ENCODE measurements at places on chromosomes 16 and 17.

DNA sequence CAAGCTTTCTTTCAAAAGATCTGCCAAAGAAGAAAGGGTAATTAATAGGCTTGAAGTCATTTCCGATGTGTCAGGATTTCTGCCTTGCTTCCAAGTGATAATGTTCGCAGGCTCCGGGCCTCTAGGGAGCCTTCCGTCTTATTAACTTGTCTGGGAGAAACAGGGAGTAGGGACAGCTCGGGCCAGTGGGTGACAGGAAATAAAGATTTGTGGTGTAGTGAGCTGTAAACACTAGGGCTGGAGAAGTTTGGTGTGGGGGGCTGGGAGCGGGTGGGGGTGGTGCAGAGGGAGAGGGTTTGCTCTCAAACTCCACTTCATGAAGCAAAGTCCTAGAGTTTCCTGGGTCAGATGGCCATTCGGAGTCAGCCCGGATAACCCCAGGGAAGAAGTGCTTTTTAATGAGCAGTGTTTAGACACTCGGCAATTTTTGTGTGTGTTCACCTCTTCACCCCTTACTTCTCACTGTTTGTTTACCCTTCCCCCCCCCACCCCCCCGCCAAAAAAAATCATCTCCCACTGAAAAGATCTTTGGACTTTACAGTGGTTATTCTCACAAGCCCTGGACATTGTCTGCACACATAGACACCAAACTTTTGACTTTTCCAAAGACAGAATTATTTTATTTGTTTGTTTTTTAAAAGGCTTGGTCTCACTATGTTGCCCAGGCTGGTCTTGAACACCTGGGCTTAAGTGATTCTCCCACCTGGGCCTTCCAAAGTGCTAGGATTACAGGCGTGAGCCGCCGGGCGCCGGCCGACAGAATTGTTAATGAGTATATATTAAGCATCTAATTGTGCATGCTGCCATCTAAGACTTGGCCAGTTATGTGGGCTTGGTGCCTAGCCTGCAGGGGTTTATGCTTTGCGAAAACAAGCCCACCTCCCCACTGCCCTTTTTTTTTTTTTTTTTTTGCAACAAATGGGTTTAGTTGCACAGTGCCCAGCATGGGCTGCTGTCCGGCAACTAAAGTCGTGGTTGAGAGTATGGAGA lies 196.4 kb downstream of the CCDC182 start:
- no peak for DNase-seq

DNA sequence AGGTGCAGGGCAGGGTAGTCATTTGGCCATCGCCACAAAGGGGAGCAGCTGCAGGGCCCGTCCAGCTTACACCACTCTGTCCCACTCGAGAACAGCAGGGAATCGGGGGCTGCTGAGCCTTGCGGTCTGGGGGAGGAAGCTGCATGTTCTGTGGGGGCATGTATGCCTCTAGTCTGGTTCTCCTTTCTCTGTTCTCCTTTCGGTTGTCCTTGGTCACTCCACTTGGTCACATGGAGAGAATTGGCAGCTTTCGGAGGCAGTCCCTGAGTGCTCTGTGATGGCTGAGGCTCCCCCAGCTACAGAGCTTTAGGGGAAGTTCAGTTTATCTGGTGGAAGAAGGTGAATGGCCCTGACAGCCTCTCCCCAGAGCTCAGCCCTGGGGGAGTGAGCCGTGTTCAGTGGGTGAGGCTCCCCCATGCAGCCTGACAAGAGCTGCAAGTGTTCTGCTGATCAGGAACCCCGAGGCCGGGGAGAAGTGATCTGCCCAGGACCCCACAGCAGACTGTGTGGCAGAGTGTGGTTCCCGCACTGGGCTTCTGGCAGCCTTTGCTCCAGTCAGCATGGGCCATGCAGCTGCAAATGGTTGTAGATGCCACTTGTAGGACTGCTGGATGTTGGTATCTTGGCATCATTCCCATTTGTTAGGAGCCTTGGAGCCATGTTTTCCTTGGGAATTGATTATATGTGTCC lies 22.3 kb upstream of the SMPD3 start:
- peak; percentile 26 for DNase-seq

DNA sequence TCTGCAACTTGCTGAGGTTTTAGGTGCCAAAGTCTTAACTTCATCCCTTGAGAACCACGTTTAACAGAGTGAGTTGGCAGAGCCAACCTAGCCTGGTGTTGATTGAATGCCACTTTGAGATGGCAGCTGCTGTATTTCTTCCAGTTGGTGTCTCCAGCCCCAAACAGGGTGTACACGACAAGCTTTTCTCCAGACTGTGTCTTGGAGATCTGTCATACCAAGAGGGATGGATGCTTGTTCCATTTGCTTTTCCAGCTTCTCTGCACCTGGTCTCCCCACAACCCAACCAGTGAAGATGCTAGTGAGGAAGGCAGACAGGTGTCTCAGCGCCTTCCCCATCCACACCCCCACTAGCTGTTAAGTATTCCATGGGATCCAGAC lies 141.1 kb upstream of the HS3ST2 start:
- DNase-seq: no peak

- DNase-seq: no peak
Observed at GRCh38 chr17:16430650-16431049, 15.3 kb downstream of the TRPV2 start.

GRCh38 chr16:68298907-68299561 lies 11.7 kb downstream of the SLC7A6OS start:
- no peak for DNase-seq

GRCh38 chr17:82923366-82924113 lies 83.7 kb upstream of the ZNF750 start:
- DNase-seq: no peak

- no peak for DNase-seq
Observed at GRCh38 chr16:87924041-87924810, 12.1 kb downstream of the CA5A start.

DNA sequence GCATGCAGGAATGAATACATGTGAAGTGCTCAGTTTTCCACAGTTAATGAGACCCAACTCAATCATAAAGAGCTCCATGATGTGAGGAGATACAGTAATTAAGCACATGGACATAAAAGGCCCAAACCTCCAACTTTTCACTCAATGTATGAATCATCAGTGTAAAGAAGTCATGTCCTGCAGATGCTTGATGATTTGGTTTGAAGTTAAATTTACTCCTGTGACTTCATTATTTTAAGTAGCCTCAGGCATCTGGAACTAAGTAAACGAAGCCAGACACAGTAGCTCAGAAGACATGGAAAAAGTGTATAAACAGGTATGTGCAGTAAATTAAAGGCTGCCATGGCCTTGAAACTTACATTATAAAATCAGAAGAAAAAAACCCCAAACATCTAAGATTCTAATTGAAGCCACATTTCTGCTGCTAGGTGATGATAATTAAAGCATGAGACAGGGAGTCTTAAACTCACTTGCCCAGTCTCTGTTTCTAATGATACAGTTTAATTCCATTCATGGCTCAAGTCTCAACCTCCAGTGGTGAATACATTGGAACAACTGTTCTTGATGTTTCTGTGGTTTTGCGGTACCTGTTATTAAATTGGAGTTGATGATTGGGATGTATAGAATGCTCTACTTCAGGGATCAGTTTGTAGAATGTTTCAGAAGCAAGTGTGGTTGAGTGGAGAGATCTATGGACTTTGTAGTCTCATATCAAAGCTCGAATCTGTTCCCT lies 28.9 kb upstream of the CCL2 start:
- no peak for DNase-seq

DNA sequence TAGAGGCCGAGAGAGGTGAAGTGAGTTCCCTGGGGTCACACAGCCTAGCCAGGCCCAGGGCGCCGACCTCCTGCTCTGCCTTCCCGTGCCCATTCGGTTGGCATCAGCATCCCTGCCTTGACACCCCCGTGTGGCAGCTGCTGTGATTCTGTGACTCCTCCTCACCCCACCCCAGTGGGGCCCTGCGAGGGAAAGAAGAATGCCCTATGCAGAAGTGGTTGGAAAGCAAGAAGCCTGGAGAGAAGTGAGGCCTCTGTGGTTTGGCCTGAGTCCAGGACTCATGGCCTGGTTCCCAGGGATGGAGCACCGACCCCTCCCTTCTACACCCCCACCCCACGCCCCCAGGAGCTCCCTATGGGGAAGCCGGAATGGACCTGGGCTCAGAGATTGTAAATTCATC lies 296.2 kb downstream of the SEC14L1 start:
- DNase-seq: no peak

DNA sequence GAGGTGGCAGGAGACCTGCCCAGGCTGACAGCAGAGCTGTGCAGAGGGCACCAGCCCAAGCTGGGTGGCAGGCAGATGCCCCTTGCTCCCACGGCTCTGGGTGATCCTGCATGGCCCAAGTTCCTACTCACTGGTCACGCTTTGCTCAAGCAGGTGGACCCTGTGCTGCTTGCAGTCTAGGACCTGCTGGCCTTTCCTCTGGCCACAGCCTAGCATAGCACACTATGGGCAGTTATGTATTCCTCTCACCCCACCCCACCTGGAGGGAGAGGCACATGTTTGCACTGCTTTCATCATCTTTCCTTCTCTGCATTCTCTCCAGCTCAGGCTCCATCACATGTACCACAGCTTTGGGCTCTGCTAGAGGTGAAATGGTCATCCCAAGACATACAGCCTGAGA lies 19.6 kb upstream of the SREBF1 start:
- DNase-seq: no peak

DNA sequence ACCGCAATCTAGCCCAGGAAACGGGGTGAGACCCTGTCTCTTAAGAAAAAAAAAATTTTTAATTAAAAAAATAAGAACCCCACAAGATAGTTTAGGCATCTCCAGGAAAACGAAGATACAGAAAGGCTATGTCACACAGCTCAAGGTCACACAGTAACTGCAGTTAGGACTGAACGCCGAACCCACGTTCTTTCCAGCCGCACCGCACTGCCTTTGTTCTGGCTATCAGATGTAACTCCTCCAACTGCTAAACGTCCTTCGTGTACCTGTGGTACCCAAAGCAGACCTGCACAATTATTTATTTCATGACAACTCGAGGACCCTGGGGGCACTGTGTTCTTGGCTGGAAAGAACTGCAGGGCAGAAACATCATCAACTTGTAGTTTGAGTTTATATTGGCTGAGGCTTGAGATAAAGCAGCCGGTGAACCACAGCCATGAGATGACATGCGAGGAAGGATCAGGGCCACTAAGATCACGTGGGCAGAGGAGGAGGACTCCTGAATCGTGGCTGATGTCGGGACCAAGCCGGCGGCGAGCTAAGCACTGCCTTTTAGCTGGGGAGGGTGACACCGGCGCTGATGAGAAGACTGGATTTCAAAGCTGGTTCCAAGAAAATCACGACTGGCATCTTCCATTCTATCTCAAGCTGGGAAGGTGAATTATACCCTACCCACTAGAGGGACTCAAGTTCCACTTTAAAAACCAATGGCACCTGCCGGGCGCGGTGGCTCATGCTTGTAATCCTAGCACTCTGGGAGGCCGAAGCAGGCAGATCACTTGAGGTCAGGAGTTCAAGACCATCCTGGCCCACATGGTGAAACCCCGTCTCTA lies 20.7 kb upstream of the MNT start:
- DNase-seq: no peak

DNA sequence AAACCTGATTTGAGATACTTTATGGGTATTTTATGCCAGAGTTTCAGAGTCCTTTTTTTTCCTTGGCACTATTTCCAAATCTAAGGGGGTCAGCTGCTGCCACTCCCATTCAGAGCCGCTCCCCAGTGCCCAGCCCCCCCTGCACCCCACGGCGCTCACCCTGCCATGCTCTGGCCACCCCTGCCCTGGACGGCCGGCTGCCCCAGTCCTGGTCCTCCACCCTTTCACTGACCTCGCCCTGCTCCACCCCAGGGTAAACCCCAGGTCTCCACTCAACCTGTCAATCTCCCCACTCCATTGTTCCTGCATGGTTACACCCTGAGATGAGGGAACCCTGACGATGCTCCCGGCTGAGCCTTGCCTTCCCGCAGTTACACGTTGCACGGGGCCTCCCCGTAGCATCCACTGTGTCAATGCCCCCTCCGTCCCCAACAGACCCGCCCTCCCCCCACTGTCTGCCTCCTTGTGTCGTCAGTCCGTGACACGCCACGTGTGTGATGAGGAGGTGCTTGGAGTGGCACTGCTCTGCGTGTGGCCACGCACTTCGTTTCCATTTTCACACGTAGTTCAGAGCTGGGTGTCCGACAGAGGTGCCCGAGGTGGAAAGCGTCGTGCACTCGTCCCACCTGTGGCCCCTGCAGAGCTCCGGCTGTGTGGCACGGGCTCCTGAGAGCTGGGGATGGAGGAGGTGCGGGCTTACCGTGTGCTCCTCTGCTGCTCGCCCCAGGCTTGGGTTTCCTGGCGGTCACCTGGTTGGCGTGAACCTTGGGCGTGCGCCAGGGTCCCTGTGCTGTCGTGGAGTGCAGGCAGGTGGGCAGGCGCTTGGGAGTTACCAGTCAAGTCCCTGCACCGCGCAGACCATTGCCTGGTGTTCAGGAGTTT lies 116.5 kb downstream of the BANP start:
- DNase-seq: no peak

DNA sequence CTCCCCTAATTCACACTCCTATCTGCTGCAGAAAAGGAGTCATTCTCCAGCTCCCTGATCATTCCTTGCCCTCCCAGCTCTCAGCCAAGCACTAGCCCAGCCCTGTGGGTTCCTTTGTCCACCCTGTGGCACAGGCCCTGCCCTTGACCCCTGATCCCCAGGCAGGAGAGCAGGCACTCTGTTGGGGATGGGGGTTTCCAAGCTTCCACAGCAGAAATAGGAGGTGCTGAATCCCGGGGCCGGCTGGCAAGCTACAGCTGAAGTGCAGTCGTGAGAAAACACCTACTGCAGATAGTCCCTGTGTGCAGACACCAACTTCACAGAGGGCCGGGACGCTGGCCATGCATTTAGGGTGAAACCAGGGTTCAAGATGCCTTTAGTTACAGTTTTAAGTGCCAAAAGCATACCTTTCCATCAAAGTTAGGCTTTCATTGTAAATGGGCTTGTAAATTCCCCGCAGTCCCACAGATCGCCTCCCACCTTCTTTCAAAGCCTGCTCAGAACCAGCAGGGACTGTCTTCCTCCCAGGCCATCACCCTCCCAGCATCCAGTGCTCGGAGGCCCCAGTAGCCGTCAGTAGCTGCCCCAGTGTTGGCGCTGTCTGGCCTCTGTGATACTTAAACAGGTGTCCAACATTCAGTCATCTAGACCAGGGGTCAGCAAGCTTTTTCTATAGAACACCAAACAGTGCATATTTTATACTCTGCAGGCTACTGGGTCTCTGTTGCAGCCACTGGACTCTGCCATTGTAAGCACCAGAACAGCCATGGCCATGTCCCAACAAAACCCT lies 10.6 kb downstream of the CPSF4L start:
- DNase-seq: no peak

DNA sequence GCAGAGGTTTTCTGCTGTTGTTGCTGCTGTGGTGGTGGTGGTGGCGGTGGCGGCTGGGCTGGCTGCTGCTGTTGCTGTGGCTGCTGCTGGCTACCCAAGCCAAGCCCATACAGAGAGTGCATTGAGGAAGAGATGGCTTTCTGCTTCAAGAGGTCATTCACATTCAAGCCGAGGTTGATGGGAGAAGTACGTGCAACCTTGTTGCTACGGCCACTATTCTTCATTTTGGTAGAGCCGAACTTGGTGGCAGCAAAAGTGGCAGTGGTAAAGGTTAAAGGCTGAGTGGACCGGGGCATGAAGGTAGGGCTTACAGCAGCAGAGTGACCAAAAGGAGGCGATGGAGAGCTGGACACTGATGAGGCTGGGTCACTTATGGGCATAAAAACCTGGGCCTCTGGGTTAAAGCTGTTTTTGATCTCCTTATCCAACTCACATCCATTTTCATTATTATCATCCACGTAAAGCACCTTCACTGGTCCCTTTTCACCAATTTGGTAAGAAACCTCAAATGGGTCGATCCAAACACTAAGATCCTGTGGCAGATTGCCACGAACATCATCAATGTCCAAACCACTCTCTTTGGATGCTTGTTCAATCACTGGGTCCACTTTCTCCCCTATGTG lies 2.8 kb downstream of the TOB1 start:
- DNase-seq: peak; percentile 57

- no peak for DNase-seq
Observed at GRCh38 chr16:29676989-29677785, 1.8 kb upstream of the QPRT start.

Data from CD4-positive, alpha-beta T cell treated with Interleukin-10 for 1 hour (primary cell).